ENCODE measurements at places on chromosomes 12 and 14. TPM values are rescaled to one million over a fixed set of nuclear protein-coding genes. Genes with fewer than 3 reads are reported as not detected.

The OR4E2 gene
- polyA plus RNA-seq: not detected

The P3H3 gene
- polyA plus RNA-seq: 7.0 TPM

The TAS2R46 gene
- polyA plus RNA-seq: not detected

The TAS2R7 gene
- polyA plus RNA-seq: not detected

The USP44 gene
- 0.28 TPM for polyA plus RNA-seq

The HAL gene
- not detected for polyA plus RNA-seq

The PDE3A gene
- 0.19 TPM for polyA plus RNA-seq

Measured in stomach (tissue), 19 donors.